ENCODE measurements at places on chromosomes 1 and 21. TPM values are rescaled to one million over a fixed set of nuclear protein-coding genes. Genes with fewer than 3 reads are reported as not detected.
A peak's percentile ranks its signal among the peaks of the same experiment; 100 is the strongest.

DNA sequence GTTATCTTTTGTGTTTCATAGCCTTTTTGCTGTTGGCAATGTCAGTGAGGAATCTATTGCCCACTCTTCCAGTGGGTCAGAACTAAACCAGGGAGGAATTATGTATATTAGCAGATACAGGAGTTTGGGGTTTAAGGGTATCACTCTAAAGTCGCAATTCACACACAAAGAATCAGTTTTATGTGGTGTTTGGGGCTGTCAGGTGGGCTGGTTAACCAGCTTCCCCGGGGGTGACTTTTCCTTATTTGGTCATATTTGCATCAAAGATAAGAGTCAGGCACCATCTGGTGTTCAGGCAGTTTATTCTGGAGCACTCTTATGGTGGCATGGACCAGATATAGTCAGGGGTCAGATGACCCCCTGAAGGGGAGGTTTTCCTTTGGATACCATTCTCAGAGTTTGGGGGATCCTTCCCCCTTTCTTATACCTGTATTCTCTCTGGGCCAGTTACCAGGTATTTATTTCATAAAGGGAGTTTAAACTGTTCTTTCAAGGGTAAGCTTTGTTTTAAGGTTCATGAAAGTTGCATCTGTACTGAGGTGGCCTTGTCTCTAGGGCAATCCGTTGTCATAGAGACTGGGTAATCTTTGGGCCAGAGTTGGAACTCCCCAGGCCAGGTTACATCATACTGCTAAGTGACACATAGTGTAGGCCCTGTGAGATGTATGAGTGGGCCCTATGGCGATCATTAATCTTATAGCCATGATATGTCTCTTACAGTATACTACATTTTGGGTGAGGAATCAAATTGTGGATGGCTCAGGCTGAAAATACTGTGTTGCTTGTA is 148.2 kb downstream of the RWDD3 start:
- no peak for DNase-seq

DNA sequence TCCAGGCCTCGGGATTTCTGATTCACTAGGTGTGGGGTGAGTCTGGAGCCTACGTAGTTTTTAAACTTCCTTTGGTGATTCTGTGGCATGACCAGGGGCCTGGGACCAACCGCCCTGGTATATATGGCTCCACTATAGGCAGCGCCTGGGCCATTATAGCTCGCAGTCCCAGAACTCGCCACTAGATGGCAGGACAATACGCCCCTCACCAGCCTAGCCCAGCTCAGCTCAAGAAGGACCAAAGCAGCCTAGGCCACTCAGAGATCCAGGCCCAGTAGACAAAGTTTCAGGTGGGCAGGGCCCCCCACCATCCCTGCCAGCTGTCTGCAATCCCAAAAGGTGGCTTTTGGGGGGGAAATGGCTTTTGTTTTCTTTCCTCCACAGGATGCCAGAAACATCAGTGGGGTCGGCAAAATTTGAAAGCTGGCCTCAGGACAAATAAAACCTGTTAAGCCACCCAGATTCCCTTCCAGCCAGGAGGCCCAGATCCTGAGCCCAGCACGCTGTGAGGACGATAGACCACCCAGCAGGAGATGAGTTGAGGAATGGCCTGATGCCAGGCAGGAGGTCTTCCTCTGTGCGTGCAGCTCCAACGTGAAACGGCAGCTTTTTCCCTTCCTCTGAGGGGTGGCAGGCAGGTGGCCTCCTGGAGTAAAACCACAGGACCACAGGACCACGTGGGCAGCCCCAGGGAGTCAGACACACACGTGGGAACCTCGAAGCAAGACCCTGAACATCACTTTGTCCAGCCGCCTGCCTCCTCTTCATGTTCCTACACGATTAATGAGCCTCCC is 24.8 kb upstream of the TMEM51 start:
- DNase-seq, result peak; percentile 61

- no peak for DNase-seq
Observed at GRCh38 chr1:22494943-22495579, 43.4 kb downstream of the ZBTB40 start.

- DNase-seq, result no peak
Observed at GRCh38 chr1:209816923-209817322, 10.8 kb upstream of the UTP25 start.

Gene SPRR2A
- 0.09 TPM for polyA plus RNA-seq

DNA sequence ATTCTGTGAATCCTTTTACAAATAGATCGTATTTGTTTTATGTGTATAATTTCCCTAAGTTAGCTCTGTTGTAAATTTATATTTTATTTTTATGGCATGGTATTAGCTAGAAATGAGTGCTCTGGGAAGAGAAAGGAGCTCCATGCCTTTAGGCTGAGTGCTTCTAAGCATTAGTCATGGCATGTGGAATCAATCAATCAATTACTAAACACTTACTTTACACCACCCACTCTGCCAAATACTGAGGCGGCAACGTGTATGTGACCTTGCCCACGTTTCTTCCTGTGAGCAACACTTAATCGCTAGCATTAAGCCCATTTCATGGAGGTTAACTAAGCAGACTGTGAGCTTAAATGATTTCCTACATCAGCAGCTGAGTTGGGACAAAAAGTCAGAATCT is 7.2 kb upstream of the BECN2 start:
- DNase-seq, result no peak

GRCh38 chr1:228937851-228938536 is 202.7 kb downstream of the RHOU start:
- no peak for DNase-seq

Gene MAN1C1
- 18.7 TPM for polyA plus RNA-seq

GRCh38 chr1:154973344-154974101 is 958 bp upstream of the CKS1B start:
- DNase-seq, result peak; percentile 91

DNA sequence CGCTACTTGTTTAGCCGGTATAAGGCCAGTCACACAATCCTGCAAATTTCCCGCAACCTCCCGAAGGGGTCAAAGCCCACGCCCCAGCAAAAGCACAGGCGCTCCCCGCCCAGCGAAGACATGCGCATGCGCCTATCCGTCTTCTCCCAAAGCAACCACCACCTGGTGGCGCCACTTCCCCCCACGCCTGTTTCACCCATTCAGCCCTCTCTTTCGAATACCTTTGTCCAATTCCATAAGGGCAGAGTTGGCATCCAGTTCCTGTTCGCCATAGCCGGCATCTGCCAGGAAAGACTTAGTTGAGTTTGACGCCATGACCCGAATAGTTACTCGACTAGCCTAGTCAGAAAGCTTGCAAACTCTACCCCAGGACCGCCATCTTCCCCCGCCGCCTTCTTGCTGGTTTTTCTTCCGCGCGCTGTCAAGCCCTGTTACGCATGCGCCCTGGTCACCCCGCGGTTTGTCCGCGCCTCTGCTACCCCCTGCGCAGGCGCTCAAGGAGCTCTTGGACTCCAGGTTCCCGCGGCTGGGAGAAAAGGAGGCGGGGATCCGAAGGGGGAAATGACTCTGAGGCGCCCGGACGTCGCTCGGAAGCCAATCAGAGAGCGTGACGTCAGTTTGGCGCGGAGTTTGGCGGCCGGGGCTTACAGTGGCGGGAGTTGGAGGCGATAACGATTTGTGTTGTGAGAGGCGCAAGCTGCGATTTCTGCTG is at the start of the genes DTL and INTS7:
TSS of gene DTL (plus strand) at position 626 of the 712 bp plus-strand sequence. CDS start 143 bp downstream, outside the sequence.
TSS of gene INTS7 (minus strand) at position 435 of the 712 bp plus-strand sequence. CDS start at position 315, 120 bp downstream.
- DNase-seq, result peak; percentile 100

- DNase-seq, result no peak
Observed at GRCh38 chr21:42016364-42016985, 6.3 kb upstream of the ZBTB21 start.

DNA sequence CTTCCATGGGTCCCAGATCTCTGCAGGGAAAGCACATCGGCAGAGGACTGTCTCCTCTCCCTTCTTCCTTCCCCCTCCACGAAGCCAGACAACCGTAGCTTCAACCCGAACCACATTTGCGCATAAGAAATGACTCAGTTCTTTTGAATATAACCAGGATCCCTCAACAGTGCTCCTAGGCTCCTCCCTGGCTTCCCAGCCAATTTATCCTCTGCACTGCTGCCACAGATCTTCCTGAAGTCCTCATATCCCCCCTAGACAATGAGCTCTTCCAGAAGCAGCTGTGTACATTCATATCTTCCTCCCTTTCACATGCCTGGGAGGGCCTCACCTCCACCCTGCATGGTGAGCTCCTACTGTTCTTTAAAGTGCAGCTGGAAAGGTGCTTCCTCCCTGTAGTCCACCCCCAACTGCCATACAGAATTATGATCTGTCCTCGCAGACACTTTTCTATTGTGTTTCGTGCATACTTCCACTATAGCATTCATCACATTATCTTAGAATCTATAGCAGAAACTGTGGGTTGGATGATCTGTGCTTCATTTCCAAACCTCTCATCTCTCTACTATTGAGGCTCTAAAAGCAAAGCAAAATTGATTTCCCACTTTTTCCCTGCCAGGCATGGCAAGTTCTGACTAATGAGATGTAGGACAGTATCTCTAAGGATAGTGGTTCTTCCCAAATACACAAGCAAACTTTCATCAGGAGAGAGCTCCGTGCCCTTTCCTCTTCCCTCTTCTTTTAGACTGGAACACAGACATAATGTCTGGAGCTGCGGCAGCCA is 179.3 kb upstream of the HMGB4 start:
- DNase-seq, result no peak

DNA sequence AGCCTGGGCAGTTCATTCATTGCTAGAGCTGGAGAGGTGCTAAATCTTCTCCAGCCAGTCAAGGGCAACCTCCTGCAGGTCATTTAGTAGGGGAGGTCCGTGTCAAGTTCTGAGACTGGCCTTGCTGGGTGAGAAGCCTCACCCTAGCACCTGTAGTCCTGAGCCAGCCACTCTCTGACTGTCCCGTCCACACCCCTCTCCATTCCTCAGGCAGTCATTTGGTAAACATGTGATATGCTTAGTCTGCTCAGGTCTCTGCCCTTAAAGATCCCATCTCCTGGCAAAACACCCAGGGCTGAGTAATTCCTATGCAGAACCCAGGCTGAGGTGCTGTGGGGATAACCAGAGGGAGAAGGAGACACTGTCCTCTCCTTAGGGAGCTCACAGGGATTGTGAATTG is 13.7 kb upstream of the IGFN1 start:
- DNase-seq, result no peak

Gene CLDN17
- polyA plus RNA-seq, result not detected

GRCh38 chr1:29525941-29526340 is 289.6 kb downstream of the PTPRU start:
- DNase-seq, result no peak

- DNase-seq, result no peak
Observed at GRCh38 chr1:218741852-218742251, 396.7 kb downstream of the TGFB2 start.

GRCh38 chr21:29257701-29258100 is 41.0 kb upstream of the BACH1 start:
- no peak for DNase-seq

DNA sequence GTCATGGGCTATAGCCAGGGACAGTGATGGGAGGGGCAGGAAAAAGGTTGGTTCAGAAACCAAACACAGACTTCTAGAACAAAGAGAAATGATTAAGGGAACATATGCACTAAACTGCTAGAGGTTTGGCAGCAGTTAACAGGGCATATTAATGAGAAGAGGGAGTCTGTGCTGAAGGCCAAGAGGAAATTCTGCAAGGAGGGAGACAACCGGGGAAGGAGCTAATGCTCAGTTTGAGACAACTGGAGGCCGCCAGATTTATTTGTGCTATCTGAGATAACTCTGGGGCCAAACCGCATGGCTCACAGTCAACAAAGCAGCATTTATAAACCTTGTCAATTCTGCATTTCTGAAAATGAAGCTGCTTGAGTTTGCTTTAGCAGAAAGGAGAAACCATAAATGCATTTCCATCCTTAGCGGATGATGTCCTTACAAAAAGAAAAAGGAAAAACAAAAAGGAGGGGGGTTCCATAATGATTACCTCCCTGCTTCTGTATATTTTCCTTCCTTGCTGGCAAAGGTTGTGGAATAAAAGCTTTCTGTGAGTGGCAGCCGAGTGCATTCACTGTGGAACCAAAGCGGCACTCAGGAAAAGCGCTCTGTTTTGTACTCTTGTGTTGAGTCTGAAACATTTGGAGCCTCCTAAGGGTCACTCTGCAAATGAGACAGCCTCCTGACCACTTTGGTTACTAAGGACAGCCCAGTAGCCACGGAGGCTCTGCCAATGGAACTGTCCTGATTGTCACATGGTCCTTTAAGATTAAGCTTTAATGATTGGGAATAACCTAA is 70.3 kb downstream of the SIM2 start:
- no peak for DNase-seq

Gene GUCA2A
- polyA plus RNA-seq, result not detected

- DNase-seq, result no peak
Observed at GRCh38 chr1:41611932-41612450, 127.5 kb upstream of the EDN2 start.

DNA sequence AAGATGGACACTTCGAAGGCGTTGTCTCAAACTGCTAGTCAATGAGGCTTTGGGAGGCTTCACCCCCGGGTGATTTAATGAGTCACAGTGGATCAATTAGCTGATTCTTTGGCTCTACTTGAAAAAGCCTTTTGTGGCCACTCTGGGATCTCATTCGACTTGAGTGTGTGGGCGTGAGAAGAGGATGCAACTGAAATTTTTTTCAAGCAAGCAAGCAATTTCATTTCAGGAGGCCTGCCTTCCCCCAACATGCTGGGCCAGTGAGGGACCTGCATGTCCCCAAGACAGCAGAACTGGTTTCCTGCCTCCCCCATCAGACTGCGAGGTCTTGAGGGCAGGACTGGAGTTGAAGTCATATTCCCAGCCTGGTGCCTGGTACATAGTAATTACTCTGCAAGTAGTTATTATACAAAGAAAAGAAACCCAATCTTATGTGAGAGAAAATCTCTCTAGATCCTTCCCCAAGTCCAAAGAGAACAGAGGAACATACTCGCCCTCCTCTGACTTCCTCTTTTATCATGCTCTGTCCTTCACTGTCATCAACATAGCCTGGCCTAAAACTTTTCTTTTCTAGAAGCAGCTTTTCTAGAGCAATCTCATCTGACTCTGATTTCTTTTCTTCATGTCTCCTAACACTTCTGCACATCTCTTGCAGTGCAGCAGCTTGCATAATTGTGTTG is 22.7 kb downstream of the SYT6 start:
- DNase-seq, result no peak

Gene SYT2
- polyA plus RNA-seq, result 2.4 TPM

GRCh38 chr1:61322769-61323168 is 240.4 kb downstream of the NFIA start:
- no peak for DNase-seq

Gene RBM11
- 5.2 TPM for polyA plus RNA-seq

Gene KCNQ4
- 1.8 TPM for polyA plus RNA-seq

DNA sequence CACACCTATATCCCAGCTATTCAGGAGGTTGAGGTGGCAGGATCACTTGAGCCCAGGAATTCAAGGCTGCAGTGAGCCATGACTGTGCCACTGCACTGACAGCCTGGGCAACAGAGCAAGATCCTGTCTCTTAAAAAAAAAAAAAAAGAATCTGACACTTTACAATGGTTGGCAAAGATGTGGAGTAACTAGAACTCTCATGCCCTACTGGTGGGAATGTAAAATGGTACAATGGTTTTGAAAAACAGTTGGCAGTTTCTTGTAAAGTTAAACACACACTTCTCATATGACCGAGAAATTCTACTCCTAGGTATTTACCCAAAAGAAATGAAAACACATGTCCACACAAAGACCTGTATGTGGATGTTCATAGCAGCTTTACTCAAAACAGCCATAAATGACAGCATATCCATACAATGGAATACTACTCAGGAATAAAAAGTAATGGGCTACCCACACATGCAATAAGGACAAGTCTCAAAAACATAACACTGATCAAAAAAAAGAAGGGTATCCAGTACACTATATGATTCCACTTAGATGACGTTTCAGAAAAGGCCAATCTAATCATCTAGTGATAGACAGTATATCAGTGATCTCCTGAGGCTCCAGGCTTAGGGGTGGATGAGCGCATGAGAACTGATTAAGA is 58.1 kb downstream of the HLCS start:
- no peak for DNase-seq

Gene NBPF4
- not detected for polyA plus RNA-seq

Gene PLCH2
- 2.4 TPM for polyA plus RNA-seq
